ENCODE measurements at places on chromosomes 5 and 9.

GRCh38 chr5:68088302-68088701 is 127.3 kb upstream of the PIK3R1 start:
- no peak for DNase-seq

DNA sequence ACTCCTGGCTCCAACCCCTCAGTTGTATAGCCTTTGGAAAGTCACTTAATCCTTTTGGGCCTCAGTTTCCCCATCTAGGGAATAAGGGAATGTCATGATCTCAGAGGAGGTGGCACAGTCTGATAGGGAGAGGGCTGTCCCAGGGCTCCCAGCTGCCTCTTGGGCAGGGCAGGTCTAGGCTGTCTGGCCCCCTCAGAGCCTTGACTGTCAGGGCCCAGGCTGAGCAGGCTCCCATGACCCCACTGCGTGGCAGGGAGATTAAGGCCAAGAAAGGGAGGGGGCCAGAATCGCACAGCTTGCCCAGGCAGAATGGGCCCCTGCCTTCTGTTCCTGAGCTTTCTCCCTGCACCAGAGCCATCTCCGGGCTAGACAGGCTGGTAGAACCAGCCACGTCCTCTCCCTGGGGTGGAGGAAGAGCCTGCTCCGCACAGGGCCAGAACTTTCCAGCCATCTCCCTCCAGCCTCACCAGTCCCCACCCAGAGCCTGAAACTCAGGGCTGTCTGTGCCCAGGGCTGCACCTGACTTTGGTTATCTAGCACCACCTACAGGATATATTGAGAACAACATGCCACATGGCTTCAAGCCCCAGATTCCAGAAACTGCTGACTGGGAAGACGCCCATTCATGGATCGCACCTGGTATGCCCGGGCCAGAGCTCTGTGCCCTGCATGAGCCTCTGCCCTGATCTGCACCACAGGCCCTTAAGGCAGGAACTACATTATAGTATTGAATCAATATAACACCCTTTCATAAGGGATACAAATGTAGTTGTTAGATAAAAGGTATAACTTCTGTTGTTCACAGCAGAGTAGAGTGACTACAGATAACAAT is 32.1 kb downstream of the NAIF1 start:
- peak; percentile 87 for DNase-seq

GRCh38 chr9:38082446-38083287 is 13.6 kb upstream of the SHB start:
- DNase-seq, result no peak

DNA sequence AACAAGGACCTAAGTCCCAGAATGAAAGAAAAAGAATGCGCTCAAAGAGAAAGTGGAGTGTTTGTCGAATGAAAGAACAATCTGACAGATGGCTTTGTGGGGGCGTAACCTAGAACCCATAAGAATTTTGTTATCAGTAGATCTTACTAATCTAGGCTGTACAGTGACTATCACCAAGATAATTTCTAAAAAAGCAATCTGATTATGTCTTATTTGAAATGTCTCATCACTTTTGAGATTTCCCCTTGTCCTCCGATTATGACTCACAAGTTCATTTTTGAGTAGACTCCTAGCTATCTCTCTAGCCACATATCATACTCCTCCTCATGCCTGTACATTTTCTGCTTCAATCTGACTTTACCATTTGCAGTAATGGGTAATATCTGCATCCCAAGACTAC is 135.6 kb upstream of the SMARCA2 start:
- DNase-seq, result no peak

DNA sequence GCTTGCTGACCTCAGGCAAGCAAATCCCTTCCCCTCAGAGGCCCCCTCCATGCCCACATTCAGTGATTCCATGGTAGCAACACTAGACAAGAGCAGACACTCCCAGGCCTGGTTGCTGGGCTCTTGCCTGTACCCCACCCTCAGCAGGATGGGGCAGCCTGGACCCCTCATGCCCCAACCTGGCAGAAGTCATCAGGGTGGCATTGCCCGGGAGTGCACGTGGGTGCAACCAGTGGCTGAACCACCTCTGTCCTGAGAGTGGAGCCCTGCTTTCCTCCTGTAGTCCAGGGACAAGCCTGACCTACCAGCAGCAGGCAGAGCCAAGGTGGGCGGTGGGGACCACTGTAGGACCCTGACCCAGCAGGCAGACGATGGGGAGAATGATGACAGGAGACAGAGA is 65.8 kb upstream of the TBC1D2 start:
- no peak for DNase-seq

GRCh38 chr9:83432104-83432627 is 106.0 kb downstream of the FRMD3 start:
- DNase-seq, result no peak

GRCh38 chr5:145236983-145237382 is 598.2 kb downstream of the PRELID2 start:
- no peak for DNase-seq

DNA sequence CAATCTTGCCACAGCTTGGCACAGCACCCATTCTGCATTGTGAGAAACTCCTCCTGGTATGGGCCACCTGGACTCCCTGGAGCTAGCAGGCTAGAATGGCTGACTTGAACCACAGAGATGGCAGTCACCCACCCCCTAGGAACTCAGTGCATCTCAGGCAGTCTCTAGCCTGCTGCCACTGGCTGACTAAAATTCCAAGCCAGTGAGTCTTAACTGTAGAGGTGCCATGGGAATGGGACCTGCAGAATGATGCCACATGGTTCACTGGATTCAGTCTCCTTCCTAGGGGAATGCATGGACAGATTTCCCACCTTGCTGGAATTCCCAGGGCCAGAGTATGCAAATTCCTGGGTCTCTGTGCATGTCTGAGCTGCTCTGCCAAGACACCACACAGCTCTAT is 382.9 kb downstream of the MAN2A1 start:
- no peak for DNase-seq

DNA sequence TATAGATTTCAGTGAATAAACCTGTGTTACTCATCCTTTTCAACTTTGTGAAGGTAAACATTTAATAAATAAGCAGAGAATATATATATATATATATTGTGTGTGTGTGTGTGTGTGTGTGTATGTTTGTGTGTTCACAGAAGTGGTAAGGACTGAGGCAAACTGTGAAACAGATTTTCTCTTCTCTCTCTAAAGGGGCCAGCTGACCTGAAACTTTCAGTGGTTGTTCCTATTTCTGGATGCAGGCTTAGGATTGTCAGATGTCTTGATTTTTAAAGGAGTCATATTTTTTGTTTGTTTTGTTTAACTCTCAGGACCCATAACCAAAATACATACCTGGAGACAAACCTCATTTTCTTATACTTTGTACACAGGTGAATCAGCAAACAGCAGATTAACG is 714.9 kb upstream of the MEF2C start:
- no peak for DNase-seq

- DNase-seq, result no peak
Observed at GRCh38 chr9:34227445-34227844, 48.6 kb downstream of the UBAP1 start.
